ENCODE measurements at places on chromosomes 13 and 19.

GRCh38 chr13:95260031-95260525, 41.2 kb downstream of the ABCC4 start:
- DNase-seq: no peak

DNA sequence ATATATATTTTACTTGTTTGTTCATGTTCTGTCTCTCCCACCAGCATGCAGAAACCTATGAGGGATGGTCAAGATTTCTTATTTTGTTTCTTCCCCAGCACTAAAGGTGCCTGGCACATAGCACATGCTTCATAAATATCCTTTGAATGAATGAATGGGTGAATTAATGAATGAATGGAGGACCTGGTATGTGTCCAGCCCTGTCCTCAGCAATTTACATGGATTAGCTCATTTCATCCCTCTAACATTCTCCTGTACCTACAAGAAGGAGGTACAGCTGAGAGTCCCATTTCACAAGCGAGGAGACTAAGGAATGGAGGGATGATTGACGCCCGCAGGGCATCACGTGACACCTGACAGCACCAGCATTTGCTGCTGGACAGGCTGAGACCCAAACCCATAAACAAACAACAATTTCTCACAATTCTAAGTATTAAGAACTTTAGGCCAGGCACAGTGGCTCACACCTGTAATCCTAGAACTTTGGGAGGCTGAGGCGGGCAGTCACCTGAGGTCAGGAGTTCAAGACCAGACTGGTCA, 6.8 kb upstream of the BCAT2 start:
- no peak for DNase-seq

DNA sequence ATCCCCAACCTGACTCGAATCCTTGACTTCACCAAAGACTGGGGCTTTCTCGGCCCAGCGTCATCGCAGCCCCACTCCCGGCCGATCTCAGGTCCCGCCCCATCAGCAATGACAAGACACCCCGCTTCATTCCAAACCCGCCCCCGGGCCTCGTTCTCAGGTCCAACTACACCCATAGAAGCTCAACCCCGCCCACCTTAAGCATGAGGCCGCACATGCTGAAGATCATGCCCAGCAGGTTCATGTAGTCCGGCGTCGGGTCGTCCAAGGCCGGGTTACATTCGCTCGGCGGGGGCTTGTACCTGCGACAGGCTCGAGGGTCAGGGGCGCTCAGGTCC, 2.3 kb downstream of the WDR83 start:
- no peak for DNase-seq

DNA sequence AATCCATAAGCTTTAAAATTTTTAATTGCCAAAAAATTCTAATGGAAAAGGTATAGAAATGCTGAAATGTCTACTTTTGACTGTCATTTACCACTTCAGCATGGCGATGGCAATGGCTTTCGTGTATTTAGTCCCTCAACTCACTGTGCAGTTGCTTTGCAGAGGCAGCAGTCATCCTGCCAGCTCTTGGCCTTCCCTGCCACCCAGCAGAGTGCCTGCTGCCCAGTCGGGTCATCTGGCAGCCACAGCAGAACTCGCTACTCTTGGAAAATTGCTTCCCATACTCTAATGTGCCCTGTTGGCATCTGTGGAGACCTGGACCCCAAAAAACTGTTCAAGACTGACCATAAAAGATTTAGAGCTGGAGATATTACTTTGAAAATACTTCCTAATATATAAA, 383.2 kb downstream of the UQCRFS1 start:
- no peak for DNase-seq
